ENCODE measurements at places on chromosomes 5 and 9. TPM values are rescaled to one million over a fixed set of nuclear protein-coding genes. Genes with fewer than 3 reads are reported as not detected.

EMB gene
- total RNA-seq, result 18.5 TPM

TMEM161B gene
- total RNA-seq, result 12.2 TPM

GLRA1 gene
- total RNA-seq, result not detected

FOXD4L6 gene
- total RNA-seq, result not detected

C9orf50 gene
- total RNA-seq, result not detected

GMCL2 gene
- not detected for total RNA-seq

PTGR1 gene
- total RNA-seq, result 199 TPM

HSD17B3 gene
- 0.24 TPM for total RNA-seq

ARSI gene
- total RNA-seq, result 3.6 TPM

AGXT2 gene
- total RNA-seq, result not detected

TMEM252 gene
- not detected for total RNA-seq

DMRTA1 gene
- total RNA-seq, result 3.4 TPM

LCN1 gene
- total RNA-seq, result not detected

TPPP gene
- total RNA-seq, result 0.92 TPM

TMEM174 gene
- total RNA-seq, result not detected

SYK gene
- total RNA-seq, result 2.7 TPM

UQCRQ gene
- 129 TPM for total RNA-seq

IFNE gene
- total RNA-seq, result not detected

OR1J2 gene
- not detected for total RNA-seq

GPR150 gene
- not detected for total RNA-seq

PCDHGB7 gene
- 4.4 TPM for total RNA-seq

EQTN gene
- total RNA-seq, result 2.1 TPM

FCN2 gene
- not detected for total RNA-seq

PCA3 gene
- not detected for total RNA-seq

MZB1 gene
- total RNA-seq, result not detected

IRX1 gene
- 2.7 TPM for total RNA-seq

PHF19 gene
- total RNA-seq, result 35.5 TPM

GALNT12 gene
- 11.4 TPM for total RNA-seq

SPATA31A3 gene
- total RNA-seq, result not detected

ALDOB gene
- total RNA-seq, result not detected

GLDC gene
- total RNA-seq, result 76.7 TPM

EPB41L4B gene
- 11.8 TPM for total RNA-seq

PANK3 gene
- total RNA-seq, result 65.4 TPM

RGMB gene
- total RNA-seq, result 31.8 TPM

ZFYVE16 gene
- total RNA-seq, result 17.8 TPM

RLN2 gene
- 0.28 TPM for total RNA-seq

MEIKIN gene
- not detected for total RNA-seq

FRMPD1 gene
- total RNA-seq, result 0.03 TPM

SPATA31C1 gene
- 0.03 TPM for total RNA-seq

ZNF454 gene
- 1.3 TPM for total RNA-seq

CENPP gene
- 10.3 TPM for total RNA-seq

CDH12 gene
- not detected for total RNA-seq

ADAMTSL1 gene
- total RNA-seq, result 1.8 TPM

PCDHGA4 gene
- not detected for total RNA-seq

WNK2 gene
- total RNA-seq, result 13.3 TPM

LAMC3 gene
- total RNA-seq, result 91.8 TPM

CSF1R gene
- not detected for total RNA-seq

SLC6A19 gene
- total RNA-seq, result 0.07 TPM

SLC6A18 gene
- total RNA-seq, result not detected

ADCY2 gene
- 30.0 TPM for total RNA-seq

HMHB1 gene
- not detected for total RNA-seq

FBN2 gene
- 29.2 TPM for total RNA-seq

PSMD5 gene
- 24.3 TPM for total RNA-seq

SLC1A1 gene
- total RNA-seq, result 11.6 TPM

FOXD4L3 gene
- total RNA-seq, result not detected

NEURL1B gene
- total RNA-seq, result 4.7 TPM

OR1L4 gene
- not detected for total RNA-seq

FGF1 gene
- total RNA-seq, result 2.9 TPM

All from H7 (cell line).